ENCODE measurements at places on chromosomes 1 and 21.

GRCh38 chr1:167467126-167467710 lies 51.1 kb downstream of the CD247 start:
- DNase-seq: no peak

DNA sequence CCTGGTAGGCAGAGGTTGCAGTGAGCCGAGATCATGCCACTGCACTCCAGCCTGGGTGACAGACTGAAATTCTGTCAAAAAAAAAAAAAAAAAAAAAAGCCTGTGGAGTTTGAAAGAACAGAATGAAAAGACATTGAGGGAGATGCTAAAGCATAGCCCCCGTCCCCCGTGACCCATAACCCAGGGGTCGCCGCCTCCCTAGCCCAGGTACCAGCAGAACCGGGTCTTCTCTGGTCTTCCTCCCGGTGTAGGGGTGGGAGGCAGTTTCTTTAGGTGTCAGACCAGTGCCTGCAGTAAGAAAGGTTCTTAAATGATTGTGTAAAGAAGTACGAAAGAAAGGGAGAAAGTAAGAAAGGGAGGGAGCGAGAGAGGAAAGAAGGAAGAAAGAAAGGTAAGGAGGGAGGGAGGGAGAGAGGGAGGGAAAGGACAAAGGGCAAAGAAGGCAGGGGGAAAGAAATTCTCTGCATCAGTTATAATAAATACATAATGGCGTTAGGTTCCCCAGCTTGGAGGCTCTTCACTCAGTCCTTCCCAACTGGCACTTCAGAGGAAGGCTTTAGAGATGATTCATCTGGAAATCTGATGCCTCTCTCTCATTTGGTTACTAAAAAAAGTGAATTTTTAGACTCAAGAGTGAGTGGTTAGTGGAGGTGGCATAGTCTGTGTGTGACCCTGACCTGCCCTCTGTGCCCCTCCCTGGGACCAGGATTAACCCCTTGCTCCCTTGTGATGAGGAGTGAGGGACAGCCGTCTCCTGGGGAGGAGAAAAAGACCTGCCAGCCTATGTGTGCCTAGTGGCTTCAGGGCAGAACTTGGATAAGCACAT lies 1.1 kb downstream of the IL24 start:
- DNase-seq: no peak

DNA sequence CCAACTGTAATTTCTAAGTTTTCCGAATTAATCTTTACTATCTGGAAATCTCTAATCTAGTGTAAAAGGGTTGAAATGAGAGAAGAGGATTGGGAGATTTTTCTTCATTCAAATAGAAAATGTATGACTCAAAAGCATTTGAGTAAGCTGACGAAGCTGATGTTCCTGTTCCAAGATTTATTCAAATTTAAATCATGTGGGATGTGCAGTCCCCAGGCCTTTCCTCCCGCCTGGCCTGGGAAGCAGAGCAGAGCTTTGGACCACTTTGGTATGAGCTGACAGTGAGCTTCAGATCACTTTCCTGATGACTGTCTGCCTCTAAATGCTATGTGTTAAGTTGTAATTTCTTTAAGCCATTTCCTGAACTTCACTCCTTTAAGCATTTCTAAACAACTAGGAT lies 192.0 kb downstream of the DHRS3 start:
- no peak for DNase-seq

GRCh38 chr1:102241431-102242338 lies 245.0 kb upstream of the OLFM3 start:
- no peak for DNase-seq

DNA sequence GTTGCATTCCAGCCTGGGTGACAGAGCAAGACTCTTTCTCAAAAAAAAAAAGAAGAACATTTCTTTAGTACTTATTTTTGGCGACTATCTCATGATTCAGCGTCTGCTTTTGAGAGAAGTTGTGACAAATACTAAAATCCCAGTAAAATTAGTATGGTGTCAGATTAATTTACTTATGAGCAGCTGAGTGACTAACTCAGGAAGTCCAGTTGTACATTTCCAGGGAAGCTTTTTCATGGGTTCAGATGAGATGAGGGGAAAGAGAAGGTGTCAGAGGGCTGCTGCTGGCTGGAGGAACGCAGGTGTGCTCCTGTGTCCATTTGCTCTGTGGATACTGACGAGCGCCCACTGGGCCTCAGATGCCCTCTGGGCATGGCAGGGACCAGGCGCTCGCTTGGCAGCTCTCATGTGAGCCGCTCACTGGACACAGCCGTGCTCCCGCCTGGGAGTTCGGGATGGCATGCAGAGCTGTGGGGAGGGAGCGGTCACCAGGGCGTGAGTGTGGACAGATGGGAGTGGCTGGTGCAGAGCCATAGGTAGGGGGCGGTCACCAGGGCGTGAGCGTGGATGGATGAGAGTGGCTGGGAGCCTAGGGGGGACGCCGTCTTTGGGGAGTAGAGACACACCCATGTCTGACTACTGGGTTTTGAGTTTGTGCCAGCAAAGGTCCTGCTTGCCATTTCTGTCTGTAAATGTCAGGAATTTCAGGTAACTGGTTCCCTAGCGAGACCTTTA lies 55.0 kb downstream of the ADARB1 start:
- DNase-seq: no peak

GRCh38 chr1:223776075-223776814 lies 63.9 kb downstream of the CAPN2 start:
- no peak for DNase-seq

DNA sequence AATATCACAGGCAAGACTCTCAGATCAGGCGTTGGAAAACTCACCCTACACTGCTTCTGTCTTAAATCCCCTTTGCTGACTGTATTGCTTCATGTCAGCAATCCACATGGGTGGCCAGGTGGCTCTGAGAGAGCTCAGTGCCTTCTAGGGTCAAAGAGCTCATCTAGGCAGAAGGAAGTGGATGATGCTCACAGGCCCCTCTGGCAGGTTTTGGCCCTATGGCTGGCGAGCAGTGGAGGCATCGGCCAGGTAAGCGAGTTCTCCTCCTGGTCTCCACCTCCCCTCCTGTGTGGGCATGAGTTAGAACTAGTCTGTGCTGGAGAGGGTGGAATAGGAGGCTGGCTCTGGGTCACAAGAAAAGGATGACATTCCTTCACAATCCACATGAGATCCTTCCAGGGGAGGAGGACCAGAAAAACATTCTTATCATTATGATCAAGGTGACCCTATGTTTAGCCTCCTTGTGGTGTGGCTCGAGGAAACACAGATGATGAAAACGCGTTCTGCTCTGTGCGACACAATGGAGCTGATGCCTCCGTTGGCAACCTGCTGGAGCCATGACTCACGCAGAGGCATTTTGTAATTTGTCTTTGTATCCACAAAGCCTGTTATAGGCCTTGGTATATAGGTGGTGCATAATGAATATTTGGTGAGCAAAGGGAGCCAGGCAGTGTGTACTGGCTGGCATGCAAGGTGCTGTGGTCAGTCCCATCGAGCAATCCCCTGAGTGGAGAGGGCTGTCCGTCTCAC lies 264.6 kb upstream of the RAB4A start:
- DNase-seq: no peak

DNA sequence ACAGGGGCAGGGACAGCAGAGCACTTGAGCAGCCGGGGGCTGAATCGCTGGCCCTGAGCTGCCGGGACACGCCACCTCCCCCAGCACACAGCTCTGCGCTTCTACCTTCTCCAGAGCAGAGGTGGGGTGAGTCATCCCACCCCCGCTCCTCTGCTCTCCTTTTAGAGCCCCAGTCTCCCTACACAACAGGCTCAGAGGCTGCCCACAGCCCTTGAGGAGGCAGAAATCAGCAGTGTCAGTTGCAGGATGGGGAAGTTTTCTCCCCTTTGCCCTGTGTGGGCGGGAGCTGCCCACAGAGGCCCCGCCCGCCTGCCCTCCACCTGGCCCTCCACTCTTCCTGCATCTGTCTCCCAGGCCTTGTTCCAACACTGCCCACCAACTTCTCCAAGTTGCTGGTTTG lies 94.6 kb downstream of the STUM start:
- DNase-seq: no peak

- DNase-seq: no peak
Measured at GRCh38 chr1:94299627-94300553, 62.5 kb upstream of the ARHGAP29 start.

DNA sequence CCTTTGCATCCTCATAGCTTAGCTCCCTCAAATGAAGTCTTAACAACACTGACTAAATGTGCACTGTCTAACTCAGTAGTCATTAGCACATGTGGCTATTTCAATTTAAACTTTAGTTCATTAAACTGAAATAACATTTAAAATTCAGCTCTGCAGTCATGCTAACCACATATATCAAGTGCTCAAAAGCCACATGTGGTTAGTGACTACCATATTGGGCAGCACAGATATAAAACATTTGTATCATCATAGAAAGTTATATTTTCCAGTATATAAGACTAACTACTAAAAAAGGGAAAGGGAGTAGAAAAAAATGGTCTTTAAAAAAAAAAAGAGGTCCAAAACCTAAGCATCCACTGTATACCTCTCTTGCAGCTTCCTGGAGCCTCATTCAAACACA lies 64.1 kb downstream of the SETD4 start:
- DNase-seq: no peak

- DNase-seq: no peak
Measured at GRCh38 chr1:41481109-41481775, 3.2 kb downstream of the EDN2 start.

DNA sequence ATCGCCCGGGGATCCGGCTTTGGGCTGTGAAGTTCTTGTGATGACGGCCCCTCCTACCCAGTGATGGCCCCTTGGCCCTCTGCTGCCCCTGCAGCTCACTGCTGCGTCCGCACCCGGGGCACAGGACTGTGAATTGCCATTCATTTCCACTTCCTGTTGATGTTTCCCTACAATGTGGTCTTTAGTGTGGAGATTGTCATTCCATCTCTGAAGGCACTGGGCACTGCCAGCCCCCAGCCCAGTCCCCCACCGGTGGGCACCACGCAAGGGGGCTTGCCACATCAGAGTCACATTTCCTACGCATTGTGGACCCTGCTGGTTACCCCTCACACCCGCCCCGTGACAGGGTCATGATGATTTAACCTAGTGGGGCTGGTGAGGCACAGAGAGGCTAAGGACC lies 2.5 kb upstream of the MX2 start:
- no peak for DNase-seq

DNA sequence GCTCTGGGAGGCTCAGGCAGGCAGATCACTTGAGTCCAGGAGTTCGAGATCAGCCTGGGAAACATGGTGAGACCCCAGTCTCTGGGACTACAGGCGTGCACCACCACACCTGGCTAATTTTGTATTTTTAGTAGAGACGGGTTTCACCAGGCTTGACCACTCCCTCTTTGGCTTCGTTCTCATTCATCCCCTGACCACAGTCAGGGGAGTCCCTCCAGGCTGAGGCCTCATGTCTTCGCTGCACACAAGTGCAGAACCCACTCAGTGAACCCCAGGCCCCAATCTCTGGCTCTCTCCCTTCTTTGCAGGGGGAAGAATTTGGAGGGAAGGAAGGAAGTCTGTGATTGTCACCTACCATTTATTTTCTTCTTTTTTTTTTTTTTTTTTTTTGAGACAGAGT lies 9.2 kb upstream of the RPS6KA1 start:
- DNase-seq: no peak

DNA sequence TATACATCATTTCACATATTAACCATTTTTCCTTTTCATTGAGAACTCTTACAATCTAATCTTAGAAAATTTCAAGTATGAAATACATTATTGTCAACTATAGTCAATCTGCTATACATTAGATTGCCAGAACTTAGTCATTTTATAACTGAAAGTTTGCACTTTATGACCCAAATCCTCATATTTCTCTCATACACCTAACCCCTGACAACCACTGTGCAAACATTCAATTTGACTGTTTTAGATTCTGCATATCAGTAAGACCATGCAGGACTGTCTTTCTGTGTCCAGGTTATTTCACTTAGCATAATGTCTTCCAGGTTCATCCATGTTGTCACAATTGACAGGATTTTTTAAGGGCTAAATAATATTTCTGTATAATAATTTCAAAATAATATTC lies 1299.0 kb upstream of the B3GALT2 start:
- DNase-seq: no peak

- DNase-seq: peak; percentile 11
Measured at GRCh38 chr1:15430787-15431570, 7.3 kb upstream of the CTRC start.

Data from NCI-H1930 (cell line).